Activated T-helper 1 cell treated with anti-CD3 and anti-CD28 coated beads, Interleukin-2, amount 50 U/mL, for 16 hours (primary cell): ENCODE measurements at places on chromosomes 12 and 14.

DNA sequence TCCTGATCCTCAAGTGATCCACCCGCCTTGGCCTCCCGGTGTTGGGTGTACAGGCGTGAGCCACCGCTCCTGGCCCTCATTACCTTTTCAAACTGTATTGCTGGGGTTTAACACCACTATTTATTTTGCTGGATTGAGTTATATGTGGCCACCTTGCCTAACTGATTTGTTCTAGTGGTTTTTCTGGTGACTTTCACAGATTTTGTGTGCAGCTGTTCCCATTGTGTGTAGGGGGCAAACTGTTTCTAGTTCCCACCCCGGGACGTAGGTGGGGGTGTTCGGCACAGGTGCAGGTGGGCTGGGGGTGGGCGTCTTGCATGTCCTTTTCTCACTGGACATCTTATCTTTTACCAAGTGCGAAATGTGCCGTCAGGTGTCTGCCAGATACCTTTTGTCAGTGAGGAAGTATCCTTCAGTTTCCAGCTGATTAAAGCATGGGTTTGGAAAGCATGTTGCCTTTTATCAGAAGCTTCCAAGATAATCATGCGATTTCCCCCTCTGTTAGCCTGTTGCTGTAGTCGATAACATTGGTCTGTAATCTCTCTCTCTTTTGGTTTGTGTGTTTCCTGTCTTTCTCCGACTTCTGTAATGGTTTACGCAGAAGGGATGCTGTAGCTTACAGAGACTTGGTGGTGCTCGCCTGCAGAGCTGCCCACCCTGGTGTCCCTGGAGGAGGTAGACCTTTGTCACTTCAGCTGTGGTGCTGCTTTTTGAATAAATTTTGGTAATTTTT lies 33.6 kb downstream of the AACS start:
- no peak for DNase-seq

GRCh38 chr12:20434996-20435395 lies 66.7 kb downstream of the PDE3A start:
- DNase-seq: no peak

- DNase-seq: no peak
Measured at GRCh38 chr14:74462993-74463392, 30.1 kb downstream of the NPC2 start.

DNA sequence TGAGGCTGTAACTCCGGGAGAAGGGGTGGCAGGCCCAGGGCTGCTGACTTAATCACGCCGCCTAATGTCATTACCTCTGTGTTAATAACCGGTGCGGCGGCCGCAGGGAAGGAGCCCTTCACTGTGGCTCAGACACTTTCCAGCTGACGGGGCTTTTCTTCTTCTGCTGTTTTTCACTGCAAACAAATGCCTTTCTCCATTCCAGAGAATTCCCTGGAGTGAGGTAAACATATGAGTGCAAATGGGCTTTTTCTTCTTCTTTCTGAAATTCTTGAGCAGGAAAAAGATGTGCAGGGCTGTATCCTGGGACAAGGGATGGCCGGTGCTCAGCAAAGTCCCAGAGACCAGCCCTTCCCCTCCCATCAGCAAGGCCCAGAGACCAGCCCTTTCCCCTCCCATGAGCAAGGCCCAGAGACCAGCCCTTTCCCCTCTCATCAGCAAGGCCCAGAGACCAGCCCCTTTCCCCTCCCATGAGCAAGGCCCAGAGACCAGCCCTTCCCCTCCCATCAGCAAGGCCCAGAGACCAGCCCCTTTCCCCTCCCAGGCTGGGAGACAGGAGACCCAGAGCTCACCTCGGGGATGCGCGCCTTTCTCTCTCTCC lies 33.4 kb upstream of the FAM181A start:
- DNase-seq: no peak

DNA sequence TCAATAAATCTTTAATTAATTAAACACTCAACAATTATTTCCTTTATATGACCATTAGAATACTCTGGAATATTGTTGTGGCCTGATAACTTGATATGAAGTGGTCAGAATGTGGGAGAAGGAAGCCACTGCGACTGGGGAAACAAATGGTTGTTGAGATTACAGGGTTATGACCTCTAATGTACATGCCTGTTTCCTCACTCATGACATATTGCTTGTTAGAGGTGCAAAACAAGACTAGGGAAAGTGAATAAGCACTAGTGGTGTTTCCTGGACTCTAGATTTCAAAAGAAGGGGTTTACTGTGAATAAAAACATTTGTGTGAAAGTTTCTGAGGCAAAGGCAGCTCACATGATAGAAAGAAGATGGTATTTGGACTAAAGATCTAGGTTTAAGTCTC lies 53.3 kb downstream of the STAB2 start:
- no peak for DNase-seq

DNA sequence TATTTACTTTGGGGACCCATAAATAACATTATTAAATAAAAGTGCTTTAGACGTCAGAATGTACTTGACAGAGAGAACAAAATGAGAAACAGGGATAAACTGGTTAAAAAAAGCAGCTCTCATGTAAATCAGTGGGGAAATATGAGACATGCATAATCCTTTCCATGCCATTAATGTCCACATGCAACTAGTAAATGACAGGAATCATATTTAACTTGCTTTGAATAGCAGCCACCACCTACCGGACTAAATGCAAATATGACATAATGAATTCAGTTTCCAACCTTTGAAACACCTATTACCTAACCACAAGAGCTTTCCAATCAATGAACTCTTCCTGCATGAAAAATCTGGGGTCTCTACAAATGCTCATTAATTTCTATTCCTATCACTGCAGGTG lies 19.6 kb downstream of the FGD6 start:
- DNase-seq: no peak

DNA sequence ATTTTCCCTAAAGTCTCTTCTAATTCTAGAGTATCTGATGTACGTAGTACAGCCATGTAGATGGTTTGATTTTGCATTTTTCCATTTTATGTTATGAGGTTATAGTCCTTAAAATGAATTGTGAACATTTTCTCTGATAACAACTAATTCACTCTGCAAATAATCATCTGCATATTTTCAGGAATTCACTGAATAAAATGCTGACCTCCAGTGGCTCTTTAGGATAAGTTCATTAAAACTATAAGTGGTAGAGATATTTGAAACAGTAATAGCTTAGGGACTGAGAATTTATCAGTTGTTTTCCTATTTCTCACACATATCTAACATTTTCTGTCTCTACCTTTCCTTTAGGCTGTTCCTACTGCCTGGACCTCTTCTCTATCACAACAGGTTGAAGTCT lies 4.4 kb downstream of the MSRB3 start:
- DNase-seq: no peak

DNA sequence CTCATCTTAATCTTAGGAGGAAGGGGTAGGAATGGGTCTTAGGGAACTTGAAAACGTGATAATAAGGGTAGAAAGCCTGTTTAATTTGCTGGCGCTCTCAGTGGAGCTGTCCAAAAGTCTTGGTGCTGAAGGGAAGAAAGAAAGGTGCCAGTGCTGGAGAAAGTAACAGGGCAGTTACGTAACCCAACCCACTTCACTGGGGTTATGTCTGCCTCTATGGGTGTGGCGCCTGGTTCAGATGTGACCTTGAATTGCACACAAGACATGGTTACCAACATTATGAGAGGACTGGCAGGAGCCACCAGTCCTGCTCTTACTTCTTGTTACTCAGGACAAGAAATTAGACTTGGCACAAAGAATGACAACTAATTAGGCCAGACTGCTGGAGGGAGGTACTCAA lies 18.6 kb upstream of the GPATCH2L start:
- DNase-seq: no peak

DNA sequence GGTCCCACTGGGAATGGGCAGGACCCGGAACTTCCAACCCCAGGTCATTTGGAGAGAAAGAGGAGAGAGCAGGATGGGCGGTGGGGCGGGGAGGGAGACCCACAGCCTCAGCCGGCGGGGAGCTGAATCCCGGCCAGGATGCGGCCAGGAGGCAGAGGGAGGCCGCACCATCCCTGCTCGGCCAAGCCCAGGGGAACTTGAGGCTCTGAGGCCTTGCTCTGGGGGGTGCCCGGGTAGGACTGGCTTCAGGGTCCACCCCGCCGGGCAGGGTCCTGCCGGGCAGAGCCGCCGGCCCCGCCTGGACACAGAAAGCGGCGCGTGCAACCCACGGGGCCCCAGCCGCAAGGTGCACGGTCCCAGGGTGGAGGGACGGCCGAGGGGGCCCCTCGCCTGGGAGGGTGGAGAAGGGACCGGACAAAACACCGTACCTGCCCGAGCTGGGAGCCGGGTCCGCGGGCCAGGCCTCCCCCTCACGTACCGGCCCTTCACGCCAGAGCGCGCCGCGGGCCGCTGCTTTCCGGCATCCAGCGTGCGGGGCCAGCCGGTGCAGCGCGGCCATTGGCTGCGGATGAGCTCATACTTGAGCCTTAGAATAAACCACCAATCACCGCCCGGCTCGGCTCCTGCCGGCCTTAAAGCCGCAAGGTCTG lies at the start of gene RPS6KL1:
Gene RPS6KL1 (minus strand): TSS at position 509 of the 650 bp plus-strand sequence. CDS start 1,719 bp downstream, outside the sequence.
- DNase-seq: peak; percentile 37

DNA sequence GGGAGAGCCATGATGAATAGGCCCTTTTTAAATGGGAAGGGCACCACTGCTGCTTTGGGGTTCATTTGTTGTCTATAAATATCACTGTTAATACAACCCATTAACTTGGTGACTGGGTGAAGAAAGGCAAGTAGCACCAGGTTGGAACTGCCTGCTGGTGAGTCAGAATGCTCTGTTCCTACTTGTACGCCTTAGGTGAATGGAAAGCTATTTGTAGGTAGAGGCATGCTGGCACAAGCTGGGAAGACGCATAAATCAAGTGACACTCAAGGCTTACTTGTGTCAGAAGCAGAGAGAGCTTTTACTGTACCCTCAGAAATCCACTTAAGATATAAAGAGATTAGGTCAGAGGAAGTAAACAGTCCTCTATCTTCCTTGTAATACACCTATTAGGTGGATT lies 142.5 kb downstream of the TMX1 start:
- DNase-seq: no peak

DNA sequence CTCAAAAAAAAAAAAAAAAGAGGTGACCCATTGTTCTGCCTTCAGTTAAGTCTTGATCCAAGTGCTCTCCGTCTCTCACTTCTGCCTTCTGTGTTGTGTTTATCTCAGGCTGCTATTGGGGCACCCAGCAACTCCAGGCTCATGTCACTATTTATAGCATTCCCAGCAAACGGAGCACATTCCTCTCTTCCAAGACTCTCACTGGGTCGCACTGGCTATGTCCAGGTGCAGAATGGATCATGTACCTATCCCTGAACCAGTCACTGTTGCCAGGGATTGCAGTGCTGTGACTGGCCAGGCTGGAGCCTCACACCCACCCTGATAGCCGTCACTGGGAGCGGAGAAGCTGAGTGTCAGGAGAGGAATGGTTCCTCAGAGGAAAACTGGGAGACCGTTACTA lies 31.2 kb downstream of the RHOF start:
- no peak for DNase-seq

GRCh38 chr14:57962325-57963035 lies 96.6 kb upstream of the SLC35F4 start:
- DNase-seq: no peak

- no peak for DNase-seq
Measured at GRCh38 chr12:122903693-122904034, 7.7 kb upstream of the VPS37B start.
